ENCODE measurements at places on chromosomes 7 and 10.

DNA sequence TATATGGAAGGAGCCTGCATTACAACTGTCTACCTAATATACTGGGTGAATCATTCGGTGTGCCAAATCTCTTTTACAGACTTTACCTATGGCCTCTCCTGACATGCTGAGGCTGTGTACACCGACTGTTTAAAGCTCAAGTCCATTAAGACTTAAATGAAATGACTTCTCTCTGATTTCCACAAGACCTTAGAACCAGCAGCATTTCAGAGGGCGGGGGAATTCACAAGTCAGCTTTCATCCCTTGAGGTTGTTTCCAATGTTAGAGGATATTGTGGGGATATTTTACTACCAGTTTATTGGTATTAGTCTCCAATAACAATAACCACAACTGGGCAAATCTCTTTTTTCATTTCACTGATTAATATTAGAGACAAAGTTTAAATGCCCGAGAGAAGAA is 87.1 kb upstream of the IKZF1 start:
- no peak for DNase-seq

GRCh38 chr10:72736828-72737220 is 44.9 kb downstream of the MCU start:
- no peak for DNase-seq

GRCh38 chr7:123643495-123644441 is 11.9 kb upstream of the LMOD2 start:
- DNase-seq: no peak

- no peak for DNase-seq
Observed at GRCh38 chr7:130943336-130943901, 209.4 kb upstream of the KLF14 start.

DNA sequence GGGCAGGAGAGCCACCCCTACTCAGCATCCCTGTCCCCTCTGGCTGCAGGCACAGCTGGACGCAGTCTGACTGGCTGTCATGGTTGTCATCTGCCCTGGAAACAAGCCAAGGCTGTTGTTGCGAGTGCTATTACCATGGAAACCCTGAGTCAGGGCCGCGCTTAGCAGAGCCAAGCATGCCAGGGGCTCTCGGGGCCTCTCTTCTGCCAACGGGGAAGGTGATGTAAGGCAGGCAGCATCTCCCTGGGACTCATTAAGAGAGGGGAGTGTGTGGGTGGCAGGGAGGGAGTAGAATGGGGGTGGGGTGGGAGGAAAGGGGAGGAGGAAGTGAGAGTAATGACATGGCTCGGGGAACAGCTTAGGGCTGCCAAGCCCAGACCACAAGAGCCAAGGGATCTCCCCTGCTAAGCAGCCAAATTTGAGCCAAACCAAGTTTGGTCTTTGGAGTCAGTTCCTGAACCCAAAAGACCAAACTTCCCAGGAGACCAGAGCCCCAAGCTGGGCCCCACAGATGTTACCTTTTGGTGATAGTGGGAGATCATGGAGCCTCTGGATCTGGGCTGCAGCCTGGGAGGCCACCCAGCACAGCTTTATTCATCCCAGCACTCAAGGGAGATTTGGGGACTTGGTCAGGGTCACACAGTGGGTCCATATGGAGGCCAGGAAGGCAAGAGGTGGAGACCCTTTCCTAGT is 67.6 kb downstream of the TMEM130 start:
- DNase-seq: no peak

GRCh38 chr7:75986147-75986781 is 8.1 kb downstream of the TMEM120A start:
- DNase-seq: no peak

DNA sequence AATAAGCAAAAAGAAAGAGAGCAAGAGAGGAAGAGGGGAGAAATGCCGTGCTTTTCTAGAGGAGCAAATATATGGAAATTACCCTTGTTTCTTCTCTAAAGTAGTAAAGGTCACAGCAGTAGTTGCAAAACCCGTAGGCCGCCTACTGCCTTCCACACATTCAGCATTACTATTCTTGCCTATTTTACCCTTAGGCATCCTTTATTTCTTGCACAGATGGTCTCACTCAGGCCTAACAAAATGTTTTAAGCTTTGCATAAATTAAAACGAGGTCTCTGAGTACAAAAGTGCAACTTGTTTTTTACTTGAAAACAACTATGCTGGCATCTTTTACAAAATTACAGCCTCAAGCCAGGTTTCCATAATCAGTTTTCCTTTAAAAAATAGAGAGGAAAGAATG is 644.6 kb downstream of the AUTS2 start:
- no peak for DNase-seq

- no peak for DNase-seq
Observed at GRCh38 chr10:128701837-128702236, 575.6 kb upstream of the MKI67 start.

DNA sequence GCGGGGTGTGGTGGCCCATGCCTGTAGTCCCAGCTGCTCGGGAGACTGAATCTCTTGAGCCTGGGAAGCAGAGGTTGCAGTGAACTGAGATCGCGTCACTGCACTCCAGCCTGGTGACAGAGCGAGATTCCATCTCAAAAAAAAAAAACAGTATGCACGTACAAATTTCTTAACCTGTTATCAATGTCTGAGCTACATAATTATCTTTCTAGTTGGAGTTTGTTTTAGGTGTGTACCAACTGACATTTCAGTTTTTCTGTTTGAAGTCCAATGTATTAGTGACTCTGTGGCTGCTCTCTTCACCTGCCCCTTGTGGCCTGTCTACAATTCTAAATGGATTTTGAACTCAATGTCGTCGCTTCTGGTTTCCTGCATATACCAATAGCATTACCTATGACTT is 40.3 kb downstream of the CD36 start:
- no peak for DNase-seq

GRCh38 chr7:26705567-26705966 is 158.8 kb downstream of the SKAP2 start:
- DNase-seq: no peak
